ENCODE measurements at places on chromosomes 5 and 9.
A peak's percentile ranks its signal among the peaks of the same experiment; 100 is the strongest.

GRCh38 chr5:142098275-142098674, 10.3 kb upstream of the NDFIP1 start:
- DNase-seq, result no peak

DNA sequence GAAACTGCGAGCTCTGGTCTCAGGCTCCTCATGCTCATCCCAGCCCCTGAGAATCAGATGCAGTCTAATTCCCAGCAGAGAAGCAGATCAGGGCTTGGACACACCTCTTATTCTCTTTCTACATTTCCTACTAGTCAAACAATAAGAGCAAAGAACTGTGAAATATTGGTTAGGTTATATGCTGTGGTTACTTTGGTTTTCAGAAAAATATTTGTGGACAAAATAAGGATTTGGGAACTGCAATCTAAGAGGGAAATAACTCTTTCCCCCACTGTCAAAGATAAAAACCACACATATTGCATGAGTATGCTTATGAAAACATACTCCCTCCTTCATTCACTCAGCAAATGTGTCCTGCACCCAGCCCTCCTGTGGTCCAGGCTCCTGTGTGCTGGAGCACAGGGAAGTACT, 164.5 kb upstream of the S1PR3 start:
- DNase-seq, result no peak

DNA sequence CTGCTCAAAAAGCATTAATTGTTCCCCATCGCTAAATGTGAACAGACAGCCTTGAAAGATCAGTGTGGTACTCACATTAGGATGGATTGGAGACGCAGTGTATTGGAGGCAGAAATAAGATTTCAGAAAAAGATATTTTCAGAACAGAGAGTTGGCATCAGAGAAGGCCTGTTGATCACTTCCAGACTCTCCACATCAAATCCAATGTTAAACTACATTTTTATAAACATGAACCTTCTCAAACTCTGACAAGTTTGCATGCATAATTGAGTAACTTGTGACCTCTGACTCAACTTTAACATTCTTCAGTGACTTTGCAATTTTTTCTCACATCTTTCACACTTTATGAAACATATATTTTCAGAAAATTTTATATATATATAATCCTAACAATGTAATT, 919.6 kb upstream of the SEMA6A start:
- no peak for DNase-seq

GRCh38 chr5:56517011-56517416, 283.9 kb upstream of the ANKRD55 start:
- DNase-seq, result no peak

- DNase-seq, result no peak
These were observed 89.1 kb upstream of the MINAR2 start for GRCh38 chr5:129658801-129659200.

DNA sequence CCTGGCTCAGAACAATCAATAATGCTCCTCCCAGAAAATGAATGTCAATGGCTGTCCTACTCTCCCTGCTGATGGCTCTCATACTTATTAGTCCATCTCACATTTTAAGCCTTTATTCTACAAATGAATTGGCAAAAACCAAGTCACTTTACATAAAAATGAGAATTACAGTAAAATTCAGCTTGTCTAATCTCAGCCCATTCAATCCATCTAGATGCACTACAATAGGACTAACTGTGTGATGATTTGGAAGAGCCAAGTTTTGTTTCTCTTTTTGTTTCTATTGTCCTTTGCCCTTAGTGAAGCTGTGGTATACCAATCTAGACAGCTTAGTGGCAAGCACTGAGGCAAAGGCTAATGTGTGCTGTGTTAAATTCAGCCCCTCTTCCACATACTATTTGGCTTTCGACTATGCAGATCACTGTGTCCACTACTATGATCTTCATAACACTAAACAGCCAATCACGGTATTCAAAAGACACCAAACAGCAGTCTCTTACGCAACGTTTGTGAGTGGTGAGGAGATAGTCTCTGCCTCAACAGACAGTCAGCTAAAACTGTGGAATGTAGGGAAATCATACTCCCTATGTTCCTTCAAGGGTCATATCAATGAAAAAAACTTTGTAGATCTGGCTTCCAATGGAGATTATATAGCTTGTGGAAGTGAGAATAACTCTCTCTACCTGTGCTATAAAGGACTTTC, 140.8 kb upstream of the ZNF462 start:
- no peak for DNase-seq

- peak; percentile 12 for DNase-seq
These were observed 1.1 kb upstream of the TENT4A start for GRCh38 chr5:6712142-6712576.

DNA sequence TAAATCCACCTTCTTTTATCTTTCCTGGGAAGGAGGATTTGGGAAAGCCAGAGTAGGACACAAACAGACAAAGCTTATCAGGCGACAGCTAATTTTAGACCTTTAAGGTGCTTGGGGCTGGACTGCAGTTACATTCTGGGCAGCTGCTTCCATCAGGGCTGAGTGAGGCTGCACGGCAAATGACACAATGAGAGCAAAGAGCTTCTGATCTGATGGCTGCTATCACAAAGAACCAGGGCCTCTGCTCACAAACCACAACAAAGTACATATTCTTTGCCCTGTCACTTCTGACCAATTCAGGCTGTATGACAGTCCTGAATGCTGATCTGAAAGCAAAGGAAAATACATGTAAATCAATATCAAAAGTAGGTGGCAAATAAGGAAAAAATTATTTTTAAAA, 93.1 kb downstream of the MRPS27 start:
- DNase-seq, result no peak

DNA sequence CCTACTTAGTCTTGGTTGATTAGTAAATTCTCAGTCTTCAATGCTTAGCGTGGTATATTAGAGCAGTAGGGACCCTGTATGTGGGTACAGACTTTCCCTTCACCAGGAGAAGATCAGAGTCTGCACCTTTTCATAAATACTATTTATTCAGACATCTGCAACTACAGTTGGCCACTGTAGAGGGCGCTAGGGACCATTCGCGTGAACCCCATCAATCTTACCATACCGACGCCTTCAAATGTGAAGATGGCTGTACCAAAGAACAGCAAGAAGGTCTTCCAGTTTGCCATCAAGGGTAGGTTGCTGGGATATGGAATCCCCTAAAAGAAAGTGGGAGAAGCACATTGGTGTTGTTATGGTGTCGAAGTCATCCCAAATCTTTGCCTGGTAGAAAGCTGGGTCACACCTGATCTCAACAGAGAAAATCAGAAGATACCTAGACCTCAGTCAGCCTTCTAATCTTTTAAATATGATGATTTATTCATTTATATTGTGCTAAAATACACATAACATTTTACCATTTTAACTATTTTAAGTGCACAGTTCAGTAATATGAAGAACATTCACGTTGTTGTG, 19.1 kb downstream of the SLC36A3 start:
- DNase-seq, result no peak

DNA sequence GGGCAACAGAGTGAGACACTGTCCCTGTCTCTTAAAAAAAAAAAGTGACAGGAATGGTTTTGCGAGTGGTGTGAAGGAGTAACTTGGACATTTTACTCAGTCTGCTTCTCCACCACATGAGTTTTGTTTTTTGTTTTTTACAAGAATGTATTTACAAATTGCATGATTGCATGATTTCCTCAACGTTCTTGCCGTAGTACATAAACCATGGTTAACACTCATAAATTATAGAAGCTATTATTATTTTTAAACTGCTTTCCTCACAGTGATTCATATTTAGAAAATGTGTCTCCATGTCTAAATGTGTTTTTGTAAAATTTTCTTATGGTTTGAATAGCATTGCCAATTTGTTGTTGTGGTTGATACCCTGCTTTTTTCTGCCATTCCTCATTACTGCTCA, 220.0 kb downstream of the GOLPH3 start:
- DNase-seq, result no peak

- no peak for DNase-seq
These were observed 20.3 kb upstream of the RNF20 start for GRCh38 chr9:101513351-101513750.

DNA sequence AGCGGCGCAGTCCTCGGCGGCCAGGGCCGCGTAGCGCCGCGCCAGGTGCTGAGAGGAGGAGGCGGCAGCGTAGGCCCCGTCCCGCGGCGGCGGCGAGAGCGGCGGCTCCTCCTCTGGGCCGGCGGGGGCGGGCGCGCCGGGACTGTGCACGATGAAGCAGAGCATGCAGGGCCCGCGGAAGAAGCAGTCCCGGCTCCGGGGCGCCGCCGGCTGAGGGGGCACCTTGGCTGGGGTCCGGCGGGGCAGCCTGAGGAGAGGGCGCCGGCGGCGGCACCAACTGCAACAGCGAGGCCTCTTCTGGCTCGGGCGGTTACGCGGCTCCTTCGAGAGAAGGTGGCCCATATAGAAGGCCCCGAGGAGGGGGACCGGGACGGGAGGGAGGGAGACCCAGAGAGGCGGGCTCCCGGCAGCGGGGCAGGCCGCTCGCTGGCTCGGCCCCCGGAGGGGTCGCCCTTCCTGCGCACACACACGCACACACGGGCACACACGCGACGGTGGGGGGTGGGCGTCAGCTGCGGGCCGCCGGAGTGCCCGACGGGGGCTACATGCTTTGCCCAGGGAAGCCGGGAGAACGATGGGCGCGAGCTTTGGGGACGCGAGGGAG, 446 bp downstream of the FBXL17 start:
- DNase-seq, result peak; percentile 61

- no peak for DNase-seq
These were observed 9.7 kb upstream of the F2RL1 start for GRCh38 chr5:76809141-76809540.

DNA sequence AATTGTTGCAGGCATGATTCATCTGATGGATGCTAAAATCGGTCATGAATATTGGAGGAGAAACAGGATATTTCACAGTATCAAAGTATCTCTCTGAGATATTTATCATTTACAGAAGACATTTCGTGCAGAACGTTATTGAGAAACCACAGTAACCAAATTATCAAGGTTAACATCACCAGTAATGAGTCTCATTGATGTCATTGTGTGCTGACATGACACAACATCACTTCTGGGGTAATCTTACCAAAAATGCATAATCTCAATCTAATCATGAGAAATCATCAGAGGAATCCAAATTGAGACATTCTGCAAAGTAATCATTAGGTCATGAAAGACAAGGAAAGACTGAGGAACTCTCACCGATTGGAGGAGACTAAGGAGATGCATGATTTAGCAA, 42.7 kb downstream of the C5orf22 start:
- no peak for DNase-seq

- DNase-seq, result no peak
These were observed 67.0 kb downstream of the NDFIP1 start for GRCh38 chr5:142175461-142176142.

- DNase-seq, result no peak
These were observed 14.7 kb downstream of the MTAP start for GRCh38 chr9:21817176-21817575.

GRCh38 chr5:128038643-128039042, 44.9 kb upstream of the SLC12A2 start:
- no peak for DNase-seq

DNA sequence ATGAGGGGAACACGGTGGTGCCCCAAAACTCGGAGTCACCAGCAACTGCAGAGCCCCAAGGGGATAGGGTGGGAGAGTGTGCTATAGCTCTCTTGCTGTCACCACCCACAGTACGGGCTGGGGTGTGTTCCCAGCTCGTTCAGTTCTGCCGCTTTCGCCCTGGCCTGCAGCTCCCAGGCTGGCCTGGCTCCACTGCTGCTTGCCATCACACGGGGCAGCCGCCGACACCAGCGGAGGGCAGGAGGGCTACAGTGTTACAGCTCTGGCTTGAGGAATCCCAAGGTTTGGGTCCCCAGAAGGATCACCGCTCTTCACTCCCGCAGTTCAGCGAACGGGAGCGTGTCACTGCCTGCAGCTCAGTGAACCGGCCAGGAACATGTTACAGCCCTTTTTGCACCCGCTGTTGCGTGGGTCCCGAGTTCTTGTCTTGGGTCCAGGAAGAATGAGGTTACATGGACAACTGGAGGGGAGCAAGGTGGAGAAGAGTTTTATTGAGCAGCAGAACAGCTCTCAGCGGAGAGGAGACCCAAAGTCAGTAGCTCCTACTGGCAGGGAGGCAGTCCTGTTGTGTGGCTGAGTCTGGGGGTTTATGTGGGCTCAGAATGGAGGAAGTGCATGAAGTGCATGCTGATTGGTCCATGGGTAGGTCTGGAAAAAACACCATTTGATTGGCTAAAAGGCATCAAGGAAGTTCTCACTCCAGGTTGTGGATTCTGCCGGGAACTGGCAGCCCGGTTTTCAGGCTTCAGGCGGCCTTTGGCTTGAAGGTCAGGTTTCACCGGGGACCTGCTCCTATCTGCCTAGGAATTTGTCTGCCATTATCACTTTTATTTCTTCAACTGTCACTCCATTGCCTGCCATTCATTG, 113.4 kb downstream of the EHMT1 start:
- DNase-seq, result no peak

DNA sequence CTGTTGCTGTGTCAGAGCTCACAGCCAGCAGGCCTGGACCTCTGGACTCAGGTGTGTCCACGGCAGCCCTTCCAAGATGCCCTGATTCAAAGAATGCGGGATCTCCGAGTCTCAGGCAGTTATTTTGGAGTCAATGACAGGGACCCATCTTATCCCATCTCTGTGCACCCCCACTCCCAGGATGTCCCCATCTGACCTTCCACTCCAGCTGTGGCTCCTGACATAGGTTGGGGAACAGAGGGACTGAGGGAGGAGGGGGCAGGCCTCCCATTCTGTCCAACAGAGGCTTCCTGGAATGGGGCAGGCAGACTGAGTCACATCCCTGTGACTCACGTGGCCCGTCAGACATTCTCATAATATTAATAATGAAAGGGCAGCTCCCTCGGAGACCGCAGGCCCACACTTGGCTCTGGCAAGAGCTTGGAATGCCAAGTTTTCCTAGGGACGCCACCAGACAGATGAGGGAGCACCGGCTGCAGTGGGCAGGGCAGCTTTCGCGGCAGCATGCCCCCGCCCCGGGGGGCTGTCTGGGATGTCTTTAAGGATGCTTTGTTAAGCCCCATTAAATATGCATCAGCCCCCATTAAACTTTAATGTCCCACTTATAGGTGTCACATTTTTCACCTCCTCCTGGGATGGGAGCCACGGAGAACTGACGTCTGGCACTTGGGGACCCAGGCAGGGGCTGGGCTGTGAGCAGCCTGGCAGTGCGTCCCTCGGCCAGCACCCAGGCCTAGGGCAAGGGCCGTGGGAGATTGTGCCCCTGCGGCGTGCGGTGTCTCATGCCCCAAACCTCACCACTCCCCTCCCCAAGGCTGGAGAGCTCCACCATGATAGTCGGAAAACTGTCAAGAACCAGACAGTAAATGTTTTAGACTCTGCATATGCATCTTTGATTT, 23.6 kb upstream of the FIBCD1 start:
- DNase-seq, result no peak

GRCh38 chr5:172508471-172509404, 54.4 kb upstream of the SH3PXD2B start:
- no peak for DNase-seq

DNA sequence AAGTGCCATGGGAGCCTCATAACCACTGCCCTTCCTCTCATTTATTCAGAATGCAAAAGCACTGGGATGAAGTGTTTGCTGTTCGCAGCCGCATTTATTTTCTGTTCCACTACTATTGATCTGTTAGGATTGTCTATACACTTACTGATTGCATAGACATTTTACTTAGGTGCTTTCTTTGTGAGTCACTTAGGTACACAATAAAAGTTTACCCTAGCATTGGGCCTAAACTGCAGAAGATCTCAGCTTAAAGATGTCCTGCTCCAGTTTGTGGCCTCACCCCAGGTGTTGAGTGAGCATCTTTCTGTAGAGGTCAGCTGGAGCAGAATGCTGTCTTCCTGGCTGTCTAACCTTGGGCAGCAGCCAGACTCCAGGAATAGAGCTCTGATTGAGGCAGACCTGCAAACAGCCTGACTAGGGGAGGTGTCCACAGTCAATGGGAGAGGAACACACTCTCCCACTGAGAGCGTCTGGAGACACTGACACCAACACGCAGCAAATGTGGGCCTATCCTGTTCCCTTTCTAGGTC, 54.0 kb downstream of the GPR21 start:
- no peak for DNase-seq
